ENCODE measurements at places on chromosomes 3 and 15. TPM values are rescaled to one million over a fixed set of nuclear protein-coding genes. Genes with fewer than 3 reads are reported as not detected.

PROS1 gene
- total RNA-seq = 115 TPM

LSMEM2 gene
- total RNA-seq = 0.20 TPM

CLRN1 gene
- total RNA-seq = not detected

DCUN1D1 gene
- 49.2 TPM for total RNA-seq

DUSP7 gene
- total RNA-seq = 13.8 TPM

DNA sequence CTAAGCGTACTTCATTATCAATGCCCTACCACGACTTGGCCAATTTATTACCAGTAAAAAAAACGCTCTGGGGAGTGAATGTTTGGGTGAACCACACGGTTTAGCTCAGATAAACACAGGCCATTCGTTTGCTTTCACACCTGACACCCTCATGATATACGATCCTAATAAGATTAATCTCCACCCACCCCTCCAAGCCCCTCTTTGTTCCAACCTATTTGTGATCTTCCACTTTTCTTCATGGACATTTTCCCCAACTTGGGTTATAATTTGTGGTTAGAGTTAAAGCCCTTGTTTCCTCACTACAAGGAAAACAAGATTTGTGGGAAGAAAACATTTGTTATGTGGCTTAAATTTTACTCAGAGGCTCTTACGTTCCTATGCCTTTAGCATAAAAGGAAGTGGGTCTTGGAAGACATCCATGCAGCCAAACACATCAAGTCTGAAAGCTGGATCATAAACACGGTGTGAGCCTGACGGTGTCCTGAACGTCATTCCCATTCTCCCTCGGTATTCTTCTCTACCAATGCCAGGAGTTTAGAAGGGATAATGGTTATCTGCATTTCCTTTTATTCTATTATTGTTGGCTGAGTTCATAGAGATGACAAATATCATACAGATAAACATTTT lies 518.9 kb downstream of the NR2F2 start:
- DNase-seq = no peak
- H3K4me3 ChIP-seq = no peak overlapping the region
- no peaks in the 10 kb centered on the region for H3K4me1 ChIP-seq
- no peaks in the 10 kb centered on the region for H3K36me3 ChIP-seq

GRCh38 chr3:154285221-154285620 lies 39.1 kb downstream of the DHX36 start:
- no peaks in the 10 kb centered on the region for H3K4me1 ChIP-seq
- peaks cover 7% of the 10 kb centered on the region for H3K36me3 ChIP-seq
- H3K27ac ChIP-seq = no peak overlapping the region
- H3K4me3 ChIP-seq = no peak overlapping the region
- H3K27me3 ChIP-seq = no peaks in the 10 kb centered on the region

- H3K27ac ChIP-seq = peak overlapping the region; percentile 27
- no peak for DNase-seq
- peaks cover 22% of the 10 kb centered on the region for H3K4me1 ChIP-seq
- no peaks in the 10 kb centered on the region for H3K27me3 ChIP-seq
- H3K4me3 ChIP-seq = no peak overlapping the region
- H3K36me3 ChIP-seq = no peaks in the 10 kb centered on the region
Observed at GRCh38 chr3:152823781-152824180, 11.2 kb upstream of the P2RY1 start.

DNA sequence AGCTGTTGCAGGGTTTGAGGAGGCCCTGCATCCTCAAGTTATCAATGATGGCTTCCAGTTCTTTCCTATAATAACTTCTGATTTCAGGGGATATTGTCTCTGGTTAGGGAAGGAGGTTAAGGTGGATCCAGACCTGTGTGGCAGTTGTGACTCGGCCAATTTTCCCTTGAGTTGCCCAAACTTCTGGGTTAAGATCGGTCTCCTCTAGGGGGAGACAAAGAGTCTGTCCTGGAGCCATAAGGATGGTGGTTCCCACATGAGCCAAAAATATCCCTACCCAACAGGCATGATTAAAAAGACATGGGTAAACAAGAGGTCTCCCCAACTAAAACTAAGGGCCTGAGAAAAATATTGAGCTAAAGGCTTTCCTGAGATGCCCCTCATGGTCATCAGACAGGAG lies 227.5 kb upstream of the MDFIC2 start:
- H3K36me3 ChIP-seq = no peaks in the 10 kb centered on the region
- H3K27ac ChIP-seq = no peak overlapping the region
- no peaks in the 10 kb centered on the region for H3K4me1 ChIP-seq
- no peak for DNase-seq

DNA sequence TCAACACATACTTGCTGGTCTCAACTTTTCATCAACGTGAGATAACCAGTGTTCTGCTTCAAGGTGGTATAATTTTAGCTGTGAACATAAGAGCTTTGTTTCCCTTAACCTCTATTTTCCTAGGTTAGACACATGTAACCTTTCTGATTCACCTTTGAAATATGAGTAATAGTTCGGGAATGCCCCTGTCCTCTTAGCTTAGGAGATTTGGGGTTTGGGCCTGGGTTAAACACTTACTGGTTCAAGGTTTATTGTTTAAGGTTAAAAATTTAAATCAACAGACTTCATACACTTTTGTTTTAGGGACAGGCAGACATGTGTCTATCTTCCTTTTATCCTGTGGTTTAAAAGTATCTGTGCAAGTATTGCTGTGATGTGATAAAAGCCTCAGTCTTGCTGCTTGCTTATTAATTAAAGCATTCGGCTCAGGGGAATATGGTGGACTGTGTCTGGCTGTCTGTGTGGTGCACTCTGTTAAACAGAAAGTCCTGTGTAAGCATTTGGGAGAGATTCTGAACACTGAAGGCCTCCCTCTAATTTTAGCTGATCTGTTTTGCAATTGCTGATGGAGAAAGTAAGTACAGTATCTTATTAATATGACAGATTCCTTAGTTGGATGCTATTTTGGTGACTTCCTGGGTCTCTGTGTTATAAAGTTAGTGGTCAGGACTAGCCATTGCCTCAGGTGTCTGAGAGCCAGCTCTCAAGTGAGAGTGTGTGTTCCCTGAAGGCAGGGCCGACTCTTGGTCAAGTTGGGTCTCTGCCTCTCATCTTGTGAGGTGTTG lies 81.8 kb downstream of the USP13 start:
- no peak overlapping the region for H3K4me3 ChIP-seq
- no peaks in the 10 kb centered on the region for H3K36me3 ChIP-seq
- no peaks in the 10 kb centered on the region for H3K27me3 ChIP-seq

DNA sequence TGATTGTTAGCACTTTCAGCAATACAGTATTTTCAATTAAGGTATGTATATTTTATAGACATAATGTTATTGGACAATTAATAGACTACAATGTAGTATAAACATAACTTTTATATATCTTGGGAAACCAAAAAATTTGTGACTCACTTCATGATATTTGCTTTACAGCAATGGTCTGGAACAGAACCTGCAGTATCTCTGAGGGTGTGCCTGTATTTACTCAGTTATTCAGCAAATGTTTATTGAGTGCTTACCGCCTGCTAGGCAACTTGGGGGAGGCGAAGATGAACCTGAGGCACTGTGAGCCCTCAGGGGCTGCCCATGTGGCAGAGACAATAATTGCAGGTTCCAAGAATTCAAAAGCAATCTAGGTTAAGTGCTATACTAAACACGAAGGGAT lies 144.8 kb downstream of the GABRB3 start:
- DNase-seq = peak; percentile 41
- H3K4me3 ChIP-seq = no peak overlapping the region
- no peaks in the 10 kb centered on the region for H3K36me3 ChIP-seq
- H3K27ac ChIP-seq = peak overlapping the region; percentile 57

GRCh38 chr3:152296382-152296781 lies 27.7 kb downstream of the MBNL1 start:
- DNase-seq = no peak
- no peaks in the 10 kb centered on the region for H3K27me3 ChIP-seq
- H3K4me1 ChIP-seq = peaks cover 4% of the 10 kb centered on the region

DNA sequence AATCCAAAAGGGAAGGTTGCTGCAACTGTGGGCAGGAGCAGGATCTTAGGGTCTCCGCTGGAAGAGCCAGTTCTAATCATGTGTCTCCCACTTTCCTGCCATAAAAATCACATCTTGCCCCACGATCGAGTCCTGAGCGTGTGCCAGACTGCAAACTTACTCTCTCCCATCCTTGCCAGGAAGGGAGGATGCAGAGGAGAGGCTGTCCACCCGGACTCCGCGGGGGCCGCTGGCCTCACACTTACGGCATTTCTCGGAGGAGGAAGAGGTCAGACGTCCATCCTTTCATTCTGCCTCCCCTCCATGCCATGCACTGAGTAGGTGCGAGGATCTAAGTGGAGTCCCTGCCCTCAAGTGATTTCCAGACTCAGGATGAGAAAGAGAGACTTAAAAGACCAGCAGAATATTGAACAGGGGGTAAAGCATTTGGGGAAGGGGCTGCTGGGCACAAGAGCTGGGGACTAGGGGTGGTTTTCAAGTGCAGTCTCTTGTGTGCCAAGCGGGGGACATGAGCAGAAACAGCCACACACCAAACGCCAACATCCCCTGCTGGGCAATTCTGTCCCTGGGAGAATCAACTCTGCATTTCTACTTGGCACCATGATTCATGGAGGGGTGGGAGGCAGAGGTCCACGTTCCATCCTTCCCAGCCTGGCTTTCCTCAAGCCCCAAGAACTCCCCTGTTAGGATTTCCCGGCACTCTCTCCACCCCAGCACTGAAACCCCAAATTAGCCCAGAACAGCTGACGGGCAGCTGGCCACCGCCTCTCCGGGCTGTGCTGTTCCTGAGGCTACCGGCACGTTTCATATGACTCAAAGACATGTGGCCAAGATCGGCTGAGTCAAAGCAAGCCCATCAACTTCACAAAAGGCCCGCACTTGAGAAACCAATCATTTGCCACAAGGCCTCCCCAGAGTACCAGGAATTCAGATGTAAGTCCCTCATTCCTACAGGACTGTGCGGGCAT lies 11.6 kb downstream of the OXTR start:
- no peak overlapping the region for H3K27ac ChIP-seq
- H3K4me3 ChIP-seq = no peak overlapping the region
- H3K4me1 ChIP-seq = no peaks in the 10 kb centered on the region

DNA sequence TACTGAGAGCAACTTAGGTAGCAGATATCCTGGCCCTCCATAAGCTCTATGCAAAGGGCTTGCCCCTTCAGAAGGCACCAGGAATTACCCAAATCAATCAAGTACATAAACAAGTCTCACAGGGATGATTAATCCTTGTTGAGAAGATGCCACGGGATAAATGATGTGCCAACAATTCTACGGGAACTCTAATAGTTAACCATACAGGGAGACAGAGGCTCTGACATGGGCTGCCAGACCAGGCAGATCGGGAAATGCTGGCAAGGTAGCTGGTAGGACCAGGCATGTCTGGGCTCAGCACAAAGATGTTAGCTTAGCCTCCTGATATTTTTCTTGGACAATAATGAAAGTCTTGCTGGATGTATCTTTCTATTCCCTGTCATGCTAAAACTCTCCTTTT lies 249.3 kb upstream of the THBS1 start:
- H3K4me1 ChIP-seq = no peaks in the 10 kb centered on the region
- H3K36me3 ChIP-seq = no peaks in the 10 kb centered on the region
- H3K27ac ChIP-seq = no peak overlapping the region

GRCh38 chr3:151609491-151609890 lies 124.2 kb upstream of the AADACL2 start:
- H3K27ac ChIP-seq = no peak overlapping the region
- no peak for DNase-seq
- no peaks in the 10 kb centered on the region for H3K36me3 ChIP-seq
- H3K4me3 ChIP-seq = no peak overlapping the region

DNA sequence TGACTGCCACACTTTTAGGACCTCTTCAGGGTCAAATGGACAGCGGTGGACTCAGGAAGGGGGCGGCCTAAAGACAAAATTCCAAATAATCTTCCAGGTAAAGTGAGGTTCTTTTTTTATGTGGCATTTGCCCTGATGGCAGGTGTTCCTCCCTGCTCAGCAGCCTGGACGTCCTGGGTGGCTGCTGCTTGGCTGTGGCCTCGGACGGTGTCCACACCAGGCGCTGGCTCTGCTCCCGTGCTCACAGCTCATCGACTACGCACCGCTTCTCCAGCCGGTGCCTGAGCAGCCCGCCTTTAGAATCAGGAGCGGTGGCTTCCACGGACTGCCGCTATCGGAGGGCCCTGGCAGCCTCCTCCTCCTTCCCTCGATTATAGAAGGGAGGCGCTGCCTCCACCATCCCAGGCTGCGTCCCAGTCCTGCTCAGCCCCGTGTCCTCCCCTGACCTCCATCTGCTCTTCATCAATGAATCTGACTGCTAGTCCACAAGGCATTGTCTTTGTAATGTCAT lies 41.9 kb downstream of the PCSK6 start:
- H3K4me1 ChIP-seq = peaks cover 29% of the 10 kb centered on the region
- H3K36me3 ChIP-seq = no peaks in the 10 kb centered on the region
- no peak for DNase-seq
- no peak overlapping the region for H3K27ac ChIP-seq
- no peak overlapping the region for H3K4me3 ChIP-seq

GRCh38 chr3:79467721-79468120 lies 300.1 kb downstream of the ROBO1 start:
- no peak overlapping the region for H3K27ac ChIP-seq
- peak; percentile 5 for DNase-seq
- no peaks in the 10 kb centered on the region for H3K27me3 ChIP-seq
- H3K4me3 ChIP-seq = no peak overlapping the region

Measured in hepatocyte (in vitro differentiated cells).